Dermis microvascular lymphatic vessel endothelial cell (primary cell): ENCODE measurements at places on chromosomes 7 and 10. TPM values are rescaled to one million over a fixed set of nuclear protein-coding genes. Genes with fewer than 3 reads are reported as not detected.

Gene BUB3
- 148 and 222 TPM in 2 replicates for total RNA-seq

DNA sequence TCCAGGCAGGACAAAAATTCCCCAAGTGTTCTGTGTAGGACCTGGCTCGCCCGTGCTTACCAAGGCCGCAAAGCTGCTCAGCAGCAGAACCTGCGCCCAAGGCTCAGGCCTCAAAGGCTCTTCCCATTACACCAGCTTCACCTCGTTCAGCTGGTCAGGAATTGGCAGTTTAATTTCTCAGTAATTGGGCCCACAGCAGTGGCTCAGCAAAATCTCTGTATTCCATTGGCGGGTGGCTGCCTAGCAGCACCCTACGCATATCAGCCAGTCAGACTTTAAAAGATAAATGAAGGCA, 5.8 kb downstream of the FZD9 start:
- DNase-seq, result no peak

Gene SPACDR
- total RNA-seq, result 0.39 and 0.76 TPM in 2 replicates

GRCh38 chr10:63365976-63366765, 99.6 kb downstream of the JMJD1C start:
- DNase-seq, result no peak

Gene SDK1
- total RNA-seq, result 0.39 and 2.1 TPM in 2 replicates

- DNase-seq, result no peak
Measured at GRCh38 chr10:30834153-30834552, 197.5 kb downstream of the ZNF438 start.

GRCh38 chr7:155795951-155796350, 16.3 kb downstream of the SHH start:
- no peak for DNase-seq

DNA sequence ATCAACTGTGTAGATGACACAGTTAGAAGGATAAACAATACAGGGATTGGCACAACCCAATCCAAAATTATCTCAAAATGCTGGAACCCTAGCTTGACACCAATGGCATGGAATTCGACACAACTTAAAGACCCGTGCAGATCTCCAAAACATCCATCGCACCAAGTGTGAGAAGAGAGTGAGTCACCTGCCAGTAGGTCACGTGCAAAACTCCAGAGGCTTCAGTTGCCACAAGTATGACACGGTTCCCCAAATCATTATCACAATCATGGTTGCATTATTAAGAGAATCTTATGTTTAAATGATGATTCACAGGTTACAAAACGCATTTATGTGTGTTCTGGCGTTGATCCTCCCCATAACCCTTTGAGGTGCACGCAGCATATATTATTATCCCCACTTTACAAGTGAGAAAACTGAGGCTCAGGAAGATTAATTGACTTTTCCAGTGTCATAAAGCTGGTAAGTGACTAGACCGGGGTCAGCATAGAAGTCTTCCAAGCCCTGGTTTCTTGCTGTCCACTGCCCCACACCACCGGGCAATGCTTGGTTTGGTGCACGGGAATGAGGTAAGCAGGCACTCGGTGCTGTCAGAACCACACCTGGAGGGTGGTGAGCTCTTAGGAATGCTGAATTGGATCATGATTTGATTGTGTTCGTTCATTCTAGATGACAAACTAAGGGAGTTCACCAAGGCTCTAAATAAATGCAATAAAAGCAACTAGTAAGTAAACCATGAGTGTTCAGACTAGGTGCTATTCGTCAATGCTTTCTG, 23.6 kb upstream of the STK17A start:
- no peak for DNase-seq

- DNase-seq, result no peak
Measured at GRCh38 chr7:158414486-158414961, 173.1 kb downstream of the PTPRN2 start.

- DNase-seq, result no peak
Measured at GRCh38 chr7:44455155-44455554, 35.3 kb downstream of the NUDCD3 start.

Gene HMX3
- total RNA-seq, result not detected in 2 replicates

GRCh38 chr10:113980408-113981087, 63.1 kb upstream of the ADRB1 start:
- no peak for DNase-seq

Gene CSTF2T
- total RNA-seq, result 21.2 and 24.7 TPM in 2 replicates

GRCh38 chr7:70612811-70613210, 519.1 kb upstream of the GALNT17 start:
- DNase-seq, result no peak

DNA sequence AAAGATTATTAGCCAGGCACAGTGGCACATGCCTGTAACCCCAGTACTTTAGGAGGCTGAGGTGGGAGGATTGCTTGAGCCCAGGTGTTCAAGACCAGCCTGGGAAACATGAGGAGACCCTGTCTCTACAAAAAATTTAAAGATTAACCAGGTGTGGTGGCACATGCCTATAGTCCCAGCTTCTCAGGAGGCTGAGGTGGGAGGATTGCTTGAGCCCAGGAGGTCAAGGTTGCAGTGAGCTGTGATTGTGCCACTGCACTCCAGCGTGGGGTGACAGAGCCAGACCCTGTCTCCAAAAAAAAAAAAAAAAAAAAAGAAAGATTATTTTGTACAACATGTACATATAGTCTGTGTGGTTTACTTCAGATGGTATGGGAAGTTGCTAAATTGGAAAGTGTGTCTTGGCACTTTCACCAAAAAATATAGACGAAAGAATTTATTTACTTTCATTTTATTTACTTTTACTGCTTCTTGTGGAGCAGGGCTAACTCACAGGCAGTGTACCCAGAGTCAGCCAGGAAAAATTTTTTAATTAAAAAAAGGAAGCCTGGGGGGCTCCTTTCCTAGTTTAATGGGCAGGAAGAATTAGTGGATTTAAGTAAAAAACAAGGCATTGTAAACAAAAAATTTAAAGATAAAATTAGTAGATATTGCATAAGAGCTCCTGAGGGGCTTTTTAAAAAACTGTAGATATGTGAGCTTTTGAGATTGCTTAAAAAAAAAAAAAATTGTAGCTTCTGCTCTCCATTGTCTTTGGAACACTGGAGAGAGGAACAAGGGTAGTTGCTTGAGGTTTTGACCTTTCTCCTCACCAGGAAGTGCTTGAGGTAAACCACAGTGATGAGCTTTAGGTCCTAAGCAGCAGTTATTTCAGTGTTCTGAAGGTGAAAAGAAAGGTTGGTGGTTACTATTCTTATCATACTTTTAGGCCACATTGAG, 44.6 kb upstream of the VDAC2 start:
- no peak for DNase-seq

Gene COL13A1
- 0.76 and 4.7 TPM in 2 replicates for total RNA-seq

Gene ANXA8
- not detected in 2 replicates for total RNA-seq

Gene LIPF
- total RNA-seq, result not detected in 2 replicates

- no peak for DNase-seq
Measured at GRCh38 chr7:154620141-154620755, 382.7 kb downstream of the PAXIP1 start.

DNA sequence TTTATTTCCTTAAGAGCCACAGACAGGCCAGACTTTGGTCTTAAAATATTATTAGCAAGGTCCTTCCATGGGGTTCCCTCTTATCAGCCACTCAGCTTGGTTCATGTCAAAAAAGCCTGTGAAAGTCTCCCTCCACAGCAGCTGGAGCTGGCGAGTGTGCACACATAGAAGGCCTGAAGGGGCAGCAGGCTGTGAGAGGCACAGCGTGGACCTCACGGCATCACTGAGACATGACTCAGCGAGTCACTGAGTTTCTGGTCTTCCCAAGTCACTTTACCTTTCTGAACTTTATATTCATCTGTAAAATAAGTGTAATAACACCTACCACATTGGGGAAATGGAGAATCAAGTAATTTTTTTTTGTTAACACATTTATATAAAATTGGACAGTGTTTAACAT, 8.7 kb downstream of the TAF3 start:
- no peak for DNase-seq

- DNase-seq, result peak; percentile 45
Measured at GRCh38 chr10:30828680-30829079, 199.1 kb upstream of the LYZL2 start.

Gene AFAP1L2
- 0.76 and 1.2 TPM in 2 replicates for total RNA-seq

DNA sequence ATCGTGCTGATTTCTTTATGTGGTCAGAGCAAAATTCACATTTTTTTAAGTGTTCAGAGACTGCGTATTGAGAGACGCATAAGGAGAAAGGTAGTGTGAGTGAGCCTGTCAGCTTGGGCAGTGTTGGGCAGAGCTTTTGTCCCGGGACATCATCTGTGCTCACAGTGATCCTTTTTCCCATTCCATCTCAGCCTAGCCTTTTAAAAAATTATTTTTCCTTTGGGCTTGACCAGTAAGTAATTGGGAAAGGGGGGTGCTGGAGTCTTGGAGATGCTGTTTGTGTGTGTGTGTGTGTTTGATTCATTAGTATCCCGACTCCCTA, 1.5 kb downstream of the NRF1 start:
- no peak for DNase-seq
